ENCODE measurements at places on chromosomes 11 and 22. TPM values are rescaled to one million over a fixed set of nuclear protein-coding genes. Genes with fewer than 3 reads are reported as not detected.

MS4A7 gene
- total RNA-seq: not detected

MS4A1 gene
- total RNA-seq: not detected

RHOD gene
- 0.33 TPM for total RNA-seq

CCDC87 gene
- total RNA-seq: not detected

OR4D5 gene
- total RNA-seq: not detected

All from activated CD4-positive, alpha-beta memory T cell treated with anti-CD3 and anti-CD28 coated beads, Interleukin-2, amount 10 ng/mL, durations not matched to agents 7 days and 5 days (primary cell).